ENCODE measurements at places on chromosomes 7 and 10. TPM values are rescaled to one million over a fixed set of nuclear protein-coding genes. Genes with fewer than 3 reads are reported as not detected.

The ATOH7 gene
- 0.19 TPM for total RNA-seq

The PCLO gene
- total RNA-seq: 0.91 TPM

The AKR1C1 gene
- total RNA-seq: 514 TPM

The TBXAS1 gene
- 11.0 TPM for total RNA-seq

The NKX2-3 gene
- 0.06 TPM for total RNA-seq

The MMP21 gene
- 0.03 TPM for total RNA-seq

The ACTR1A gene
- 99.1 TPM for total RNA-seq

The UNCX gene
- 0.07 TPM for total RNA-seq

The RAB19 gene
- not detected for total RNA-seq

The IDI2 gene
- not detected for total RNA-seq

The ZDHHC6 gene
- total RNA-seq: 31.6 TPM

The RBM20 gene
- 1.1 TPM for total RNA-seq

The CTBP2 gene
- total RNA-seq: 102 TPM

The SRRM3 gene
- 6.1 TPM for total RNA-seq

The PTER gene
- total RNA-seq: 11.9 TPM

The NEBL gene
- total RNA-seq: 2.7 TPM

The BAMBI gene
- total RNA-seq: 18.9 TPM

The SEMA3A gene
- total RNA-seq: 6.3 TPM

The CFTR gene
- total RNA-seq: not detected

The ACSM6 gene
- total RNA-seq: not detected

The SPDYE16 gene
- total RNA-seq: not detected

The ASAH2B gene
- total RNA-seq: 4.5 TPM

The AEBP1 gene
- not detected for total RNA-seq

The FOXI2 gene
- not detected for total RNA-seq

The SPDYE8 gene
- not detected for total RNA-seq

The TEX36 gene
- not detected for total RNA-seq

The PRSS58 gene
- not detected for total RNA-seq

The VWA2 gene
- total RNA-seq: not detected

The LMBR1 gene
- total RNA-seq: 32.4 TPM

The TUBAL3 gene
- 0.52 TPM for total RNA-seq

The COL13A1 gene
- total RNA-seq: 0.27 TPM

The LIPN gene
- total RNA-seq: not detected

The PRPS1L1 gene
- total RNA-seq: not detected

The SPDYE1 gene
- not detected for total RNA-seq

The GNB2 gene
- total RNA-seq: 251 TPM

The TMEM213 gene
- total RNA-seq: not detected

The OPALIN gene
- total RNA-seq: not detected

The FAM241B gene
- 19.0 TPM for total RNA-seq

The PURB gene
- 14.3 TPM for total RNA-seq

The SLC13A4 gene
- not detected for total RNA-seq

The FAM25G gene
- total RNA-seq: not detected

The LIPF gene
- total RNA-seq: not detected

The SPDYE5 gene
- total RNA-seq: not detected

The HOXA9 gene
- total RNA-seq: 0.44 TPM
